Hematopoietic multipotent progenitor cell treated with erythropoietin and hydrocortisone succinate and interleukin-3 and kit ligand, for 6 days (in vitro differentiated cells): ENCODE measurements at places on chromosomes 12 and 14.

DNA sequence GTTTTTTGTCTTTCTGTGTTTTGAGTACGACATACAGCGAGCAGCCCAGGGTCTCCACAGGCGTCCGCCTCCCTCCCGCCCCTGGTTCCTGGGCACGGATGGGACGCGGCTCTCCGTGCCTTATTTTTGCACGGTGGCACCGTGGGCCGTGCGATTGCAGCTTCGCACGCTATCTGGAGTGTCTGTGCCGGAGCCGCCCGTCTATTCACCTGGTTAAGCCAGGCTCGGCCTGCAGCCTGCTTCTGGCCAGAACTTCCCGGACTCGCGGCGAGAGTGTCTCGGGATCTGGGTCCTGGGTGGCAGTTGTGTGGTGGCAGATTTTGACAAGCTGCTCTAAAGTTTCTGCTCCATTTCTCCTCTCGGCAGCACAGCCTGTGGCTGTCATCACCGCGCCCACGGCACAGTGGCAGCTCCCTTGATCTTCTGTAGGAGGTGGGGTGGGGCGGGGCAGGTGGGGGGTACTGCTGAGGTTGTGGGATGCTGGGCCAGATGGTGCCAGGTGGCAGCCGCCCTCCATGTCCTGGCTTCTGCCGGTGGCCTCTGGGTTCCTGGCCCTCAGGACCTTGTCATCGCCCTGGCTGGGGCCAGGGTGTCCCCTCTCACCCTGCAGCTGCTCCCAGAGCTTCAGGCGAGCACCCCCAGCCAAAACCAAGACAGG lies 2.9 kb downstream of the MMP17 start:
- peak; percentile 32 for DNase-seq

DNA sequence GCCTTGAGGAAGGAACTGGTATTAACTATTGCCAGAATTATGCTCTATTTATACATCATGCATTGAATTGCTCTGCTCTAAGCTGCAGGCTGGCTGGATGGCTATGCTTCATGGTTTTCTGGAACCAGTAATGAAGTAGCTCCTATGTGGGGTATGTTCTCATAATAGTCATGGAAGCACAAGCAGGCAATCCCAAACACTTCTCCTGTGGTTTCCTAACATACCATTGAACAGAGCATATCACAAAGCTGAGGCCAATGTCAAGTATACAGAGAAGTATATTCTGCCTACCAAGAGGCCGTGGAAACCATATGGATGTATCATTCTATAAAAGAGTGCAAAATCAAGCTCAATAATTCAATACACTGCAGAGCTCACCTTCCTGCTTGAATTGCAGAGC lies 1752.4 kb upstream of the FLRT2 start:
- no peak for DNase-seq

- no peak for DNase-seq
Observed at GRCh38 chr14:102262929-102263462, 42.0 kb downstream of the MOK start.

GRCh38 chr14:100146531-100147091 lies 12.8 kb downstream of the DEGS2 start:
- peak; percentile 67 for DNase-seq

GRCh38 chr12:89828575-89828974 lies 119.9 kb upstream of the ATP2B1 start:
- no peak for DNase-seq

DNA sequence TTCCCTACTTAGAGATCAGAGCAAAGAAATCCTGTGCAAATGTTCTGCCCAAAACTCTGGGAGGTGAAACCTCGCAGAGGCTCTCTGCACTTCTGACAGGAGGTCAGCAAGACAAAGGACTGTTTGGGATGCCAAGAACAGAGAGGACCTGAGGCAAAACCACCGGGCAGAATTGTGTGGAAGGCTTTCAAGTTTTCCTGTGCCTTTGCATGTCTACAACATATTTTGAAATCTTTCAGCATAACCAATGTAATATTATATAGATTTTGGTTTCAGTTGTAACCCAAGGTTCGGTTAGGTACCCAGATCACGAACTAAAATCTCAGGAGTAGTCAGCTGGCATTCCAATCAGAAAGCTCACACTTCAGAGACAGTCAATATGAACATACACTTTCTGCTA lies 99.4 kb upstream of the PLEKHA5 start:
- DNase-seq = no peak

- no peak for DNase-seq
Observed at GRCh38 chr12:51771008-51771407, 77.5 kb downstream of the FIGNL2 start.

GRCh38 chr12:24479131-24479530 lies 469.8 kb downstream of the BCAT1 start:
- no peak for DNase-seq

GRCh38 chr14:74204491-74204890 lies 34.8 kb upstream of the VSX2 start:
- no peak for DNase-seq

DNA sequence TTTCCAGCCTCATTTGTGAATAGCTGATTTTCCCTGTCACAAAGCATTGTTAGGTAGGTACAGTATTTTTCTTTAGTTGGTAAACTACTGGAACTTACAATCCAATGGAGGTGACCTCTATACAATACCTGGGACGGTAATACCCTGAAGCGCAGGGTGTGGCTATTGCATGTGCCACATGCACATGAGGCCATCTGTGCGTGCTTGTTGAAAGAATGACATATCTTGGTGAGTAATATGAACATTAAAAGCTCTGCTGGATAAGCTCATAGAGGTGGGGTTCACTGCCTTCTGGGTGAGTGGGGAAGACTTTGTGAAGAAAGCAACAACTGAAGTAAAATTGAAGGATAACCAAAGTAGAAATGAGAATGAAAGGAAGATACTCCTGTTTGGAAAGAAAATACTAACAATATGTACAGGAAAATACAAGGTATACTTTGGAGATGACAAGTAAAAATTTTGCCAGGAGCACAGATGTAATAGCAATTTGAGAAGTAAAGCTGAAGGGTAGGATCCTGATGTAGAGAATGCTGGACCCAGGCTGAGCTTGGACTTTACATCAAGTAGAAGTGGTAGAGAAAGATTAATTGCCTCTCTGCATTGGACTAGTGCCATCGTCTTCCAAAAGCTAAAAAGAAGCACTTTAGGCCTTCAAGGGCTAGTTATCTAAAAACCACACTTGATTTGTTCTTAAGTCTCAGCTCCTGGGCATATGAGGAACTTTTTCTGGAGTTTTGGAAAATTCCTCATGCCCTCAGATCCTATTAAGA lies 97.1 kb downstream of the SLC38A6 start:
- DNase-seq = no peak

GRCh38 chr14:82528016-82528415 lies 994.4 kb upstream of the SEL1L start:
- no peak for DNase-seq

GRCh38 chr12:106585105-106585520 lies 2.3 kb downstream of the RFX4 start:
- no peak for DNase-seq

- peak; percentile 32 for DNase-seq
Observed at GRCh38 chr12:10361084-10361483, 28.8 kb downstream of the KLRK1 start.
